ENCODE measurements at places on chromosomes 3 and 15.

DNA sequence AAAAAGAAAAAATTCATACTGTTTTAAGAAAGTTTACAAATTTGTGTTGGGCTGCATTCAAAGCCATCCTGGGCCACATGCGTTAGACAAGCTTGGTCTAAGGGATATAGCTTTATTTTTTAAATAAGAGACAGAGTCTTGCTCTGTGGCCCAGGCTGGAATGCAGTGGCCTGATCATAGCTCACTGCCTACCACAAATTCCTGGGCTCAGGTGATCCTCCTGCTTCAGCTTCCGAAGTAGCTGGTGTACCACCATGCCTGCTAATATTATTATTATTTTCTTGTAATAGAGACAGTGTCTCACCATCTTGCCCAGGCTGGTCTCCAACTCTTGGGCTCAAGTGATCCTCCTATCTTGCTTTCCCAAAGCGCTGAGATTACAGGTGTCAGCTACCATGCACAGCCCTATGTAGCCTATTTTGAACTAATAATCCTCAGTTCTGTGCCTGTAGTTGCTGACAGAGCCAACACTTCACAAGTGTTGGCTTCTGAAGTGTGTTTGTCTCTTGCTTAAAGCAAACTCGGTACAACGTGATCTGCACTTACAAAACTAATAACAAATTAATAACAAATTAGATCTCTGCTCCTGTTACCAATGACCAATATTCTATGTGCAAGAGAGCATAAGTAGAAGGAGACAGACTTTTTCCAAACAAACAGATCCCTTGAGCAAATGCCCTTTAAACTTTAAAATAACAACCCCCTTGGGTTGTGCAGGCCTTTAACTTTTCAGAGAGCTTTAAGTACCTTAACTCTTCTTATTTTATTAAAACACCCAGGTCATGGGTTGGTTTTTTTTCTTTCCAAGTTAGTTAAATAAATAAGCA lies 135.2 kb downstream of the VGLL4 start:
- DNase-seq, result no peak

DNA sequence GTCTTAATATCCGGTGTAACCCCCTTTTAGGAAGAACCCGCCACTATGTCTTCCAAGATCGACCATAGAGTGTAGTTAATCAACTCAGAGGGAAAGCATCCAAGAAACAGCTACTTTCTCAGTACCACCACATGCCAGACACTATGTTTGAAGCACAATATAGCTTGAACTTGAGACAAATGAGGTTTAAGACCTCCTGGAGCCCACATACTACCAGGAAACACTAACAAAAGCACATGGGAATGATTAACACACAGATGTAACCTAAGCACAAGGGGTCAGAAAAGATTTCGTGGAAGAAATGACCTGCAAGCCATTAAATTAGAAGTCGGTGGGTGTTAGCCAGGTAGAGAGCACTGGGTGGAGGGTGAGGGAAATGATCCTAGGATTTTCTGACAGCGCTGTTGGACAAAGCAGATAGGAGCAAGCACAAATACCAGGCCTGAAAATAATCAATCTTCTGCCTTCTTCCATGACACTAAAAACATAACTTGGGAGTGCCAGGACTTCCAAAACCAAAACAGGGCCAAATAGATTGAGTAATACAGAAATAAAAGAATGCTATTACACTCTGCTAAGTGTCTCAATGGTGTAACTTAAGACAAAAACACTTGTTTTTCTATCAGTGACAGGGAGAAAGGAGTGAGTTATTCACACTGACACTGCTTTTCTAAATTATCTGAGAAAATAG lies 213.7 kb downstream of the FOXP1 start:
- no peak for DNase-seq

DNA sequence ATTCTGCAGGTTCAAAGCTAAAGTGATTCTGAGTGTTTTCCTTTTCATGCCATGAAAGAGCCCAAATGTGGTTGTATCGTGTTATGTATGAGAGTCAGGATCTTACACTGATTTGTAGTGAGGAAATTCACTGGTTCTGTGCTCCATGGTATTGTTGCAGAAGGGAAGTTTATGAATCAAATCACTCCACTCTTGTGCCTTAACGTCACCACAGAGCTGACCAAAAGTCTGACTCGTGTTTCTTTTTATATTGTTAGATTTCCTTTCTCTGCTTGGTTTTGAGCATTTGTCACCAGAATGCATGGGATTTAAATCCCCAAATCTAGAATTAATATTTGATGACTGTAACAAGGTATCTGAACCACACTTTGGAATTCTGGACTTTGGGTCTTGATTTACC lies 29.1 kb upstream of the SLC30A4 start:
- DNase-seq, result no peak

DNA sequence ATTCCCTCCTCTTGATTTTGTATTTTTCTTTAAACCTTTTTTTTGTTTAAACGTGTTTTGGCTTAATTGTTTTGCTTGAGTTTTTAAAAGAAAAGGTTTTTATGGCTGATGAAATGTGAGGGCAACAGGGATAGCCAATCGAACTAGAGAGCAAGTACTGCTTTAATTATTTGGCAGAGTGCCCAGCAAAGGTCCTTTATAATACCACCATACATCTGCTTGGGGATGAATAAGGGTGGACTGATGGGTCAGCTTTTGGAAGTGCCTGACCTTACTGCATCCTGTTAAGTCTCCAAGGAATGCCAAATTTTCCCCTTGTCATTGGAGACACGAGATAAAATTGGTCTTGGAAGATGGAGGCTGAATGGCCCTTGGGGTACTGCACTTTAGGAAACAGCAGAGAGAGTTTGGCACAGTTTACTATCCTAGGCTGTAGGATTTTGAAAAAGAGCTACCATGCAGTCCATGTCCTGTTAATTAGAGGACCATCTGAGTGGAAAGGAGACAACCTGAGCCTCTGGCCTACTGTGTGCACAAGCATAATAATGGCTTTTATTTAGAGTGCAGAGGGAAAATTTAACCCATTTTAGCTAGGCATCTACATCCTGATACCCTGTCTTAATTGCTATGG lies 19.8 kb upstream of the MTHFS start:
- DNase-seq, result no peak

DNA sequence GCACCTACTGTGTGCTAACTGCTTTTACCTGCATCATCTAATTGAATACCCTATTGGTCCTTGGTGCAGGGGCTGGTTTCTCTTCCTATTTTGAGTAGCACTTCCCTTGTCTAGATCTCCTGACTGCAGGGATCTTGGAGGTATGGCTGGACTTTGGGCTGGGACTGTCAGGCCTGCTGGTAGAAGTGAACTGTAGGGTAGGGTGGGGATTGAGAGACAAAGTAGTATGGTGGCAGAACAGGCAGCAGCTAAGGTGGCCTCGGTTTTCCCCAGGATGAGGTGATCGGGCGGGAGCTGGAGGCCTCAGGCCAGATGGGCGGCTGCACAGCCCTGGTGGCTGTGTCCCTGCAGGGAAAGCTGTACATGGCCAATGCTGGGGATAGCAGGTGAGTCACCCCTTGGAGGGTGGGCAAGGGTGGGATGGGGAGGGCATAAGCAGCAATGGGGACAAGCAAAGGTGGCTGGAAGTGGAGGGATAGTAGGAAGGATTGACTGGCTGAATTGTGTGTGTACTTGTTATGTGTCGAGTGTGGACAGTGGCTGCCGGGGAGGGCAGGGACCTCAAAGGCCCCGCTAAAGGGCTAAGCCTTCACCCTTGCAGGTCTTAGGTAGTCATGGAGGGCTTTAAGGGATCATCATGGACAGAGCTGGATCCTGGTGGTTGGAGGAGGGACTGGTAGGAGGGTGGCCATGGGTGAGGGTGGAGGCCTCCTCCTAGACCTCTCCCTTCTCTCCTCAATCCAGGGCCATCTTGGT lies 2.0 kb downstream of the PPM1M start:
- DNase-seq, result no peak

DNA sequence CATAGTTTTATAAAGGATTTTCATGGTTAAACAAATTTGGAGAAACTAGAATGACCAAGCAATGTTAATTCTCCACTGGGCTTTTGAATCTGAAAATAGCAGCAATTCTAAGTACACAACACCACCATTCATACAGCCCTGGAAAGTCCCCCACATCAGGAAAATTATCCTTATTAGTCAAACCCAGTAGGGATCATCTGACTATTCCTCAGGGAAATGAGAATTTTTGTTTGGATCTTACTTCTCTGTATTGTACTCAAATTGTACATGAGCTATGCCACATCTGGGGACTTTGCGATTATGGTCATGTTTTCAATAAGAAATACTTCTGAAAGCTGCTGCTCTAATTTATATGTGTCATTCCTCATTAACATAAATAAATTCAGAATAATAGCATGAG lies 46.0 kb downstream of the RARB start:
- no peak for DNase-seq

GRCh38 chr3:23594894-23595670 lies 210.7 kb upstream of the UBE2E1 start:
- no peak for DNase-seq

DNA sequence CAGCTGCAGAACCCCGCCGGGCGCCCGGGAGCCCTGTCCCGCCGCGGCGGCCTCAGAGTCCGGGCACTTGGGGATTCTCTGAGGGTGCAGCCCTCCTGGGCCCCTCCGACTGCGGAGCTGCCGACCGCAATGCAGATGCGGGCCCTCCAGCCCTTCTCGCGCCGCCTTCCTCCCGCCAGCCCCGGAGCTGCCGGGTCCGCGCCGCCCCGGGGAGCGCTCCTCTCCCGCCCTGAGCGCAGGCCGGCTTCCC lies 320 bp upstream of the ACAN start:
- no peak for DNase-seq

DNA sequence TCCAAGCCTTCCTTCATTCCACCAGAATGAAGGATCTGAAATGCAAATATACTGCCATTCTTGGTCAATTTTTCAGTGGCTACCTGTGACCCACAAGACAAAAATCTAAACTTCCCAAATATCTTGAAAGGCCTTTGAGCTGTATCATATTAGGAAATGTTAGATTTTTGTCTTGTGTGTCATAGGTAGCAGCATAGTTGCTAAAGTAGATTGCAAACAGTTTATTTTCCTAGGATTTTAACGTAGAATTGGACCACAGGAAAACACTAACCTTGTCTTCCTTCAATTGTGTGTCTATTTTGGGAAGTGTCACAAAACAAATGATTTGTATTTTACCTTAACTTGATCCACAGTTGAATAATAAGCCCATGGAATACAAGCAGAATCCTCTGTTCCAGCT lies 42.4 kb downstream of the CP start:
- DNase-seq, result no peak

- DNase-seq, result no peak
These were observed 47.5 kb downstream of the RYR3 start for GRCh38 chr15:33358306-33358705.

DNA sequence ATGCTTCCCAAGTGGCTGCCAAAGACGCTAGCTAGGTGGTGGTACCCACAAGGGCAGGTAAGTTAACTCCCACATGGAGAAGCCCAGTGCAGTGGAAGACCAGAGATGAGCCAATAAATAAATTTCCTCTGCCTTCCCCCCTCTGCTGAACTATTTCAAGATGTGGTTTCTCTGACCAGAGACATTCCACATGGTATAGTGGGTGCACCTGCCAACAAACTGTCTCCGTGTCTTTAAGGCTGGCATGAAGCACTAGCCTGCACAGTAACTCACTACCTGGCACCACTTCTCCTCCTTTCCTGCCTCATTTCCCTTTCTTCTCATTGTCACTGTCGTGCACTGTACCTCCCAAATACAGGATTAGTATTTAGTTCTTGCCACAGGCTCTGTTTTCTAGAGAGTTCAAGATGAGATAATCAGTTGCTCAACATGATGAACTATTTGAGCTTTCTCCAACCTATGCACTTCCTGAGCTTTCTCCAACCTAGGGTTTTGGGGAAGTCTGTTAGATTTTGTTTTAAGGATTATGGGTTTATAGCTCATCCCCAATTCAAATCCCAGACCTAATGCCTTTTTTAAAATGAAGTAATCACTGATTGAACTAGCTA lies 8.4 kb upstream of the CRTAP start:
- DNase-seq, result no peak

All from immature natural killer cell (primary cell).